Trophoblast cell (in vitro differentiated cells and primary cell): ENCODE measurements at places on chromosomes 16 and 17.

- H3K36me3 ChIP-seq: no peaks in the 10 kb centered on the region
- H3K27me3 ChIP-seq: no peaks in the 10 kb centered on the region
- no peak overlapping the region for H3K27ac ChIP-seq
- no peak overlapping the region for H3K4me3 ChIP-seq
- H3K4me1 ChIP-seq: no peaks in the 10 kb centered on the region
- DNase-seq: no peak
Measured at GRCh38 chr16:17921357-17921978, 415.1 kb downstream of the NPIPA8 start.

DNA sequence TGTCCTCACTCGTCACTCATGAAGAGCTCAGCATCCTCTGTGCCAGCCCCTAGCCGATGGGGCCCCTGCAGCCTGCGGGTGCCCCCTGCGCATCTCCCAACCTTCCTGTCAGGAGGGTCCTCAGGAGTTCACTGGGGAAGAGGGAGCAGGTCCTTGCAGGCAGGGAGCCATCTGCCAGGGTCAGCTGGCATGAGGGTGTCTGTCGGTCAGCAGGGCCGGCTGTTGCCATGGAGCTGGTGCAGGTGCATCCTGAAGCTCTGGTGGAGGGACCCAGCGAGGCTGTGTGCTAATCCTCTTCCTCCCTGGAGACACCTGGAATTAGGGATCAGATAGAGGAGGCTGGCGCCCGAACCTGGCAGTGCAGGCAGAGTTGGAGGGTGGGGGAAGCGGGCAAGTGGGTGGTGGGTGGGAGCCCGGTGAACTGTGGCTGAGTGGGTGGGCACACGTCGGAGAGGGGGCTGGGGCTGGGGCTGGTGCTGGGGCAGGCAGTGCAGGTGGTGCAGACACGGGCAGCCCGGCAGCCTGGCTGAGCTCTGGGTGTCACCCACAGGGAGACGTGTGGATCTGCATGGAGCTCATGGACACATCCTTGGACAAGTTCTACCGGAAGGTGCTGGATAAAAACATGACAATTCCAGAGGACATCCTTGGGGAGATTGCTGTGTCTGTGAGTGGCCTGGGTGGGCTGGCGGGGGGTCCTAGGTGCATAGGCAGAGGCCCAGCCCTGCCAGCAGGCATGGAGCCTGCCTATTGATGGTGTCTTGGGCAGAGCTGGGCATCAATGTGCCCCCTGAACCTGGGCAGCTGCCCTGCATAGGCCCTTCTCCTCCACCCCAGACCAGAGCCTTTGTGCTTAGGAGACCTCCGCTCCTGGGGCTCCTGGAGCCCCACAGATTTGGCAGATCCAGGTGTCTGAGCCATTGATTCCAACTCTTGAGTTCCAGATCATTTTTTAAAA, 17.4 kb downstream of the MAP2K3 start:
- H3K36me3 ChIP-seq: peaks cover 52% of the 10 kb centered on the region
- H3K4me3 ChIP-seq: peak overlapping the region; percentile 13
- no peaks in the 10 kb centered on the region for H3K27me3 ChIP-seq
- no peak for DNase-seq

DNA sequence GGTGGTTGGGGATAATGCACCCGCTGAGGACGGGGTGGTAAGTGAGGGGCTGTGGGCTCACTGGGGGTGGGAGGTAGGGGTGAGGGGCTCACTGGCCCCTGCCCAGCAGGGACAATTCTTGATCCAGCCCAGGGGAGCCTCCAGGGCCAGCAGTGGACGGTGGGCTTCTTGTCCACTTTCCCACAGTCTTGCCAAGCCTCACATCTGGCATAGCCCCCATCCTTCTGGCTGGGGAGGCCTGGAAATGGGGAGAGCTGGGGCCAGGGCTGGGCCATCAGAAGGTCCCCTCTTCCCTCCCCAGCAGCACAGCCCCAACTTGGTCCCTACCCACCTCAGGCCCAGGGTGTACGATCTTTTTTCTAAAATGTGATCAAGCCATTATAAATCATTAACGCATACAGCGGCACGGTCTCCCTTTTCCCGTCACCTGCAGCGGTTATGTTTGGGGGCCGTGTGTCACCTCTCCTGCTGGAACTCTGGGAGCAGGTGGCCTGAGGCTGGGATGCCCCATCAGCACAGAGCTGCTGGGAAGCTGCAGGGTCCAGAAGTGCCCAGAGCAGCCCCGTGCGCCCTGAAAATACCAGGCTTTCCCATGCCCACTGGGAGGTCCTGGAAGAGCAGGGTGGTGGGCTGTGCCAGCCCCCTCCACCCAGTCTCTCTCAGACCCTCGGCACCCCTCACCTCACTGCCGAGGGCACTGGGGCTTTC, 7.2 kb upstream of the SETD6 start:
- no peaks in the 10 kb centered on the region for H3K4me1 ChIP-seq
- H3K36me3 ChIP-seq: peaks cover 17% of the 10 kb centered on the region
- no peak for DNase-seq
- no peaks in the 10 kb centered on the region for H3K27me3 ChIP-seq

DNA sequence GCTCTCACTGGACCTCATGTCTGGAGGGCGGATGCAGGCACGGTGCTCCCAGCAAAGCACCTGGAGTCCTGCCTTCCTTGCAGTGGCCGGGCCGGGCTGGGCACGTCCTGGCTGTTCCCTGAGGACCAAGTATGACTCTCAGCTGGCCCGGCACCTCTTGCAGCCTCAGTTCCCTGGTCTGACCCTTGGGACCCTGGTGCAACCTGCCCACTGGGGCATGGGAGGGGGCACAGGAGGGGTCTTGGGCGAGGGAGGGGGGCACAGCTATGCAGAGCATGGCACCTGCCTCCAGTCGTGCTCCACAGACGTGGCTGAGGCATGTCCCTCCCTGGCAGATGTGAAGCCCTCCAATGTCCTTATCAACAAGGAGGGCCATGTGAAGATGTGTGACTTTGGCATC, 19.6 kb downstream of the MAP2K3 start:
- peaks cover 47% of the 10 kb centered on the region for H3K36me3 ChIP-seq
- H3K4me1 ChIP-seq: no peaks in the 10 kb centered on the region
- H3K4me3 ChIP-seq: no peak overlapping the region
- no peaks in the 10 kb centered on the region for H3K27me3 ChIP-seq

DNA sequence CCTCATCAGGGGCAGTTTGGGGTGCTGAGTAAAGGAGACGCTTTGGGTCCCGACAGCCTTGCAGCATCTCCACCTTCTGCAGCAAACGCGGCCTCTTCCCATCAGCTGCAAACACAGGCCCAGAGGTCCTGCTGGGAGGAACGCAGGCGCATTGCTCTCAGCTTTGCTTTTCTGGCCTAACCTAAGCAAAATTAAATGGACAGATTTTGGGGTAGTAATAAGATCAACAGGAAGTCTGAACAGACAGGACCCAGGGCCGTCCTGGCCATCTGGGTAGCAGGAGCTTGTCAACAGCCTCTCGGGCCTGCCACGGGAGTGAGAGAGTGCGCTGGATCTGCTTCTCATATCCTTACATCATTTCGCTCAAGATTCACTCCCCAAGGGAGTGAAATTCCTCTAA, 7.2 kb downstream of the NUBP1 start:
- H3K36me3 ChIP-seq: peaks cover 6% of the 10 kb centered on the region
